ENCODE measurements at places on chromosomes 7 and 10. TPM values are rescaled to one million over a fixed set of nuclear protein-coding genes. Genes with fewer than 3 reads are reported as not detected.

DNA sequence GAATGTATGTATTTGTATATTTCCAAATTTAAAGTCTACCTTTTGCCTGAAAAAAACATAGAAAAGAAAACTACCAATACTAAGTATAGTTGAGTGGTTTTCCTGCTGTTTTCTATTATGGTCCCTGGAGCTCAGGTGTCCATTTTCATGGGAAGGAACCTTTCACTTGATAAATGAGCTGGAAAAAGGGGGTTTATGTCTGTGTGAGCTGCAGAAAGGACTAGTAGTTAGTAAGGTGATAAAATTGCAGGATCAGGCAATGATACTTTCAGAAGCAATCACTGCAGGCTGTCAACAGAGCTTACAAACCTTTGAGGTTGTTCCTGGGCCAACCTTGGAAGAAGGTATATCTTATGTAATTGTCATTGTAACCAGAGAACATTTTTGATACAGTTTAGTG lies 48.0 kb downstream of the ST7 start:
- H3K27ac ChIP-seq = no peak overlapping the region
- H3K4me3 ChIP-seq = no peak overlapping the region
- DNase-seq = no peak
- H3K27me3 ChIP-seq = no peaks in the 10 kb centered on the region

- peaks cover 63% of the 10 kb centered on the region for H3K4me1 ChIP-seq
- H3K27ac ChIP-seq = peak overlapping the region; percentile 1
- no peak for DNase-seq
- H3K27me3 ChIP-seq = no peaks in the 10 kb centered on the region
- H3K36me3 ChIP-seq = no peaks in the 10 kb centered on the region
- H3K4me3 ChIP-seq = no peak overlapping the region
These were observed 82.4 kb upstream of the TRIL start for GRCh38 chr7:29040579-29040925.

GRCh38 chr10:110637558-110638053 lies 6.5 kb upstream of the RBM20 start:
- no peaks in the 10 kb centered on the region for H3K36me3 ChIP-seq
- no peak overlapping the region for H3K4me3 ChIP-seq
- peak overlapping the region; percentile 57 for H3K27ac ChIP-seq
- DNase-seq = no peak
- no peaks in the 10 kb centered on the region for H3K27me3 ChIP-seq
- peaks cover 56% of the 10 kb centered on the region for H3K4me1 ChIP-seq

DNA sequence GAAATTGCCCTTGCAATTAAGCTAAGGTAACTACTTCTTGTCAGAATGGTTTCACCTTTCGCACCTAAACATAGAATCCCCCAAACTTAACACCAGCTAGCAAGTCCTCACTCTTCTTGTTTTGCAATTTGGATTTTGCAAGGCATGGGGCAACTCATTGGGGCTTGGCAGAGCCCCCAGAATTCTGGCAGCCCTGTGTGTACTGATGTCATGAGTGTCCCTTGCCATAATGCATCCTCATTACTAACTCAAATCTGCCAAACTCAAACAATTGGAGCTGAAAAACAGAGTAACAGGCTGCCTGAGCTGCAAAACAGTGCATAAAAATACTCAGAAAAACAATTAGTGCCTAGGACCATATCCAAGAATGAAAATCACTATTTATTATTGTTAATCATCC lies 7.9 kb upstream of the XPNPEP1 start:
- H3K27ac ChIP-seq = no peak overlapping the region
- peaks cover 11% of the 10 kb centered on the region for H3K4me1 ChIP-seq
- no peaks in the 10 kb centered on the region for H3K36me3 ChIP-seq
- DNase-seq = no peak
- no peaks in the 10 kb centered on the region for H3K27me3 ChIP-seq

DNA sequence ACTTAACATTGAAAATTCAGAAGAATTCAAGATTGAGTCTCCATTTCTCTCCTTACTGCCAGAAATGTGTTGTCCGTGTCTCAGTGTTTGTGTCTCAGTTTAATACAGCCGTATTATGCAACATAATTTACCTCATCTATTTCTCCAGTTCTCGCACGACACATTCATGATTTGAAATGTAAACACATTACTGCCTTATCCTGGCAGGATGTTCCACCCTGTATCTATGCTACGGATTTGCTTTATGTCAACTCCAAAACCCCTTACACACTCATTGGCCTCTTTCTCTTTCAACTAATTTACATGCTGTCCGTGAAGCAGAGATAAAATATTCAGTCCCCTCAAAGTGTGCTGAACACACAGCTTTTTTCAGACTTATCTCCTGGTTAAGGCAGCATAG lies 653.7 kb upstream of the SEMA3D start:
- no peak for DNase-seq
- H3K4me3 ChIP-seq = no peak overlapping the region
- H3K4me1 ChIP-seq = peaks cover 18% of the 10 kb centered on the region
- H3K27me3 ChIP-seq = no peaks in the 10 kb centered on the region
- peaks cover 7% of the 10 kb centered on the region for H3K36me3 ChIP-seq

- DNase-seq = no peak
- H3K4me1 ChIP-seq = peaks cover 6% of the 10 kb centered on the region
These were observed 719.5 kb downstream of the XPNPEP1 start for GRCh38 chr10:109203646-109204353.

DNA sequence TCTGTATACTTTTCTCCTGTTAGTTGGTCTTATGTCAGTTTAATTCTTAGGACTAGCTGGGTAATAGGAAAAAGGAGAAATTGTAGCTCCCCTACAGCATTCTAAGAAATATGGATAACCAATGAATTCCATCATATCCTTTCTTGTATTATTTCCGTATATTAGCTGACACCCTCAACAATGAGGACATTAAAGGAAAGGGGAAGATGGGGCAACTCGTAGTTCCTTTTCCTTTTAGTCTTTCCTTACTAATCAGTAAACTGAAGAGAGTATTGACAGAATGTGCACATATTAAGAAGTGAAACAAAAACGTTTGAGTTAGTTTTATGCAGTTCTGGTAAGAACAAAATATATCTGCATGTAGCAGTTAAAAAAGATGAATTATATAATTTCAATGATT lies 35.1 kb upstream of the C10orf67 start:
- DNase-seq = no peak
- H3K4me3 ChIP-seq = no peak overlapping the region
- no peaks in the 10 kb centered on the region for H3K36me3 ChIP-seq

DNA sequence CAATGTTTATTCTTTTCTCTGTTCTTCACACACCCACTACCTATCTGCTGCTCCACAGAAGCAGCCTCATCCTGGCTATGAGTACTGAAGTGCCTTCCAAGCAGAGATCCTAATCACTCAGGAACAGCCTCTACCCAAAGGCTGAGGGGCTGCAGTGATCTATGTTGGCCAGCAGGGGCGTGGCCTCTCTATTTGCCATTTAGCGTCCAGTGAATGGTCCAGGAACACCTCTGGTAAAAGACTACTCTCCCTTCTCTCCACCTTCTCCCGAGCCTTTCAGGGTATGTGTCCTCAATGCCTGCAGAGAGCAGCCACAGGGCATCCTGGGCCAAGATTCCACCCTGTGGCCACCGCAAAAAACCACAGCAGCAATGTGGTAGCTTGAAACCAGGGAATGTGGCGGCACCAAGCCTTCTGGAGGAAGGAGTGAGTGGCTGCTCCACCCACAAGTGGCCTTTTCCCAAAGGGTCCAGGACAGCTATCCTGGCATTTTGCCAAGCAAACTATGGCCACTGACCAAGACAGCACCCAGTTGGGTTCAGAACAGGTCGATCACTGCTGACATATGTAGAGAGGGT lies 70.9 kb downstream of the SYPL1 start:
- H3K27ac ChIP-seq = no peak overlapping the region
- peaks cover 9% of the 10 kb centered on the region for H3K4me1 ChIP-seq
- no peaks in the 10 kb centered on the region for H3K36me3 ChIP-seq
- H3K27me3 ChIP-seq = peaks cover 27% of the 10 kb centered on the region
- H3K4me3 ChIP-seq = no peak overlapping the region

DNA sequence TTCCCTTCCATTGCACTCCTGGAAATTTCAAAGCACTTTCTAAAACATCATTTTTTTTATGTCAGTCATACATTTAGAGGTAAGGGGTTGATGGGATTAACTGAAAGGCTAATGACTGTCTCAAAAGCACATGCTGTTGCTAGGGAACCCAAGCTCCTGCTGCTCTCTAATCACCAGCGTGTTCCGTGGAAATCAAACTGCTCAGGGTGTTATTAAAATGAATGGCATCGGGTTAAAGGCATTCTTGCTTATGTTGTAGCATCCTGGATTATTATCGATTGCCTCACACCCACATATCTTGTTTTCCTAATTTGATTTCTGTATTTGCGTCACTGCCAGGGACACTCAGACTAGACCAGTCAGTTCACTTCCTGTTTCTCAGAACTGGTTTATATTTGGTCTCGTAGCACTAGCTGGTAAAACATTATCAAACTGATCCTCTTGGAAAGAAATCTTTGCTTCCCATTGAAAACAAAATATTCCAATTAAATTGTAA lies 216.5 kb upstream of the MKLN1 start:
- no peak overlapping the region for H3K27ac ChIP-seq
- H3K4me1 ChIP-seq = peaks cover 38% of the 10 kb centered on the region
- peak overlapping the region; percentile 95 for H3K4me3 ChIP-seq
- peaks cover 59% of the 10 kb centered on the region for H3K27me3 ChIP-seq
- no peaks in the 10 kb centered on the region for H3K36me3 ChIP-seq

DNA sequence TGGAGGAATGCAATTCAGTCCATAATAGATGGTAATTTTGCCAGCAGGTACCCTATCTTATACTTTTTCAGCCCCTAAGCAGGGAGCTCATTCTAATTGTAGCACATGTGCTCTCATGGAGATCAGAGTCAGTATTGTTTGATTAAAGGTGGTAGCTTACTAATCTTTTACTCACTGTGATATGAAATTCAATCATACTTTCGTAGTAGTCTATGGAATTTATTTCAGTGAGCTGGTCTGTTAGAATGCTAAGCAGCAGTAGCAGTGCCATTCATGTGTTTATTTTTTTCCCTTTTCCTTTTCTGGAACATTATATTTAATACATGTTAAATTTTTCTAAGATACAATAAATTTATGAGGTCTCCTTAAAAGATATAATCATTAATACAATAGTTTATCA lies 109.0 kb downstream of the ST7 start:
- no peak for DNase-seq
- no peak overlapping the region for H3K4me3 ChIP-seq
- no peaks in the 10 kb centered on the region for H3K27me3 ChIP-seq

DNA sequence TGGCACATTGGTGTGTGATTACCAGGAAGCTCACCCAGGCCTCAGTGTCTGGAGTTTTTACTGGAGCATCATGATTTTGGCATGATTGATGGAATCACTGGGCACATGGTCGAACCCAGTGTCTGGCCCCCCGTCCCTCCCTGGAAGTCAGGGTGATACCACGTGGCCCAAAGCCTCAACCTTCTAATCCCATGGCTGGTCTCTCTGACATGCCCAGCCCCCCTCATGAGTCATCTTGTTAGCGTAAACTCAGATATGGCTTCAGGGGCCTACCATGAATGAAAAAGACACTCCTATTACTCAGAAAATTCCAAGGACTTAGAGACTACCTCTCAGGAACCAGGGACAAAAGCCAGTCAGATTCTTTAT lies 109.3 kb downstream of the GRK5 start:
- peak overlapping the region; percentile 92 for H3K27ac ChIP-seq
- no peak overlapping the region for H3K4me3 ChIP-seq
- peaks cover 22% of the 10 kb centered on the region for H3K4me1 ChIP-seq
- H3K36me3 ChIP-seq = peaks cover 3% of the 10 kb centered on the region
- no peak for DNase-seq
- H3K27me3 ChIP-seq = no peaks in the 10 kb centered on the region

- no peak overlapping the region for H3K4me3 ChIP-seq
- peak overlapping the region; percentile 63 for H3K27ac ChIP-seq
- H3K36me3 ChIP-seq = peaks cover 3% of the 10 kb centered on the region
- no peaks in the 10 kb centered on the region for H3K27me3 ChIP-seq
These were observed 10.5 kb upstream of the EDRF1 start for GRCh38 chr10:125708971-125709503.

- no peaks in the 10 kb centered on the region for H3K36me3 ChIP-seq
- H3K27me3 ChIP-seq = no peaks in the 10 kb centered on the region
- H3K4me1 ChIP-seq = peaks cover 23% of the 10 kb centered on the region
These were observed 603.5 kb downstream of the ARL4A start for GRCh38 chr7:13290975-13291374.

DNA sequence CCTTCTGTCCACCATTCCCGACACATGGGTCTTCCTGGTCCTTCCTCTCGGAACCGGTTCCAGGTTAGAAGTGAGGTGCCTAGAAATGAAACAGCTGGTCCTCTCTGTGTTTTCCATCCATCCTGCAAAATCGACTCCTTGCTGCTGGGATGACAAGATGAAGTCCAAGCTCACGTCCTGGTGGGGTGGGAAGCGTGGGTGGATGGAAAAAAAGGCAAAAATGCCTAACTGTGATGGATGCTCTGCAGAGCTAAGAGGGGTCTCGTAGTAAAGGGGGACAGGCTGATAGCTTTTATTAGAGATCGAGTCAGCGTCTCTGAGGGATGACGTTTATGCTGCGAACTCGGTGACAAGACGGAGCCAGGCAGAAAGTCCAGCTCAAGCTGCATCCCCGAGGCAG lies 14.1 kb downstream of the CALML5 start:
- DNase-seq = no peak
- peaks cover 16% of the 10 kb centered on the region for H3K4me1 ChIP-seq
- no peaks in the 10 kb centered on the region for H3K27me3 ChIP-seq

DNA sequence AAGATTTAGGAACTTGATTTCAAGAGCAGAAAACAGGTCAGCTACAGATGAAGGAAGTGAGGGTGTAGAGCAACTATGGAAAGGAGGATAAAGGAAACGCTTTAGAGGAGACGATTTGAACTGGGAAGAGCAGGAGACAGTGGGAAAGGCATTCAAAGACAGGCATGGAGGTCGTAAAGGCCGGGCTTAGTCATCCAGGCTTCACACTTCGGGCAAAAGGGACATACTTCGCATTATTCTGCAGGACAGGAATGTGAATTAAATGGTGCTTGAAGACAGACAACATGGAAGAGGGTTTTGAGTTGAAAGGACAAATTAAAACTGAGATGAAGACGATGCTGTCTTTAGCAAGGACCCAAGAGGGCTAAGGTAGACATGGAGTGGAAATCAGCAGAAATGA lies 8.1 kb downstream of the FAM171A1 start:
- no peak overlapping the region for H3K27ac ChIP-seq
- peaks cover 12% of the 10 kb centered on the region for H3K4me1 ChIP-seq
- H3K4me3 ChIP-seq = no peak overlapping the region
- peaks cover 16% of the 10 kb centered on the region for H3K36me3 ChIP-seq
- no peak for DNase-seq

- peaks cover 16% of the 10 kb centered on the region for H3K36me3 ChIP-seq
- DNase-seq = no peak
- H3K4me1 ChIP-seq = peaks cover 4% of the 10 kb centered on the region
- peak overlapping the region; percentile 32 for H3K27ac ChIP-seq
- H3K4me3 ChIP-seq = no peak overlapping the region
These were observed 53.9 kb upstream of the SH2B2 start for GRCh38 chr7:102232611-102233286.

- no peak overlapping the region for H3K27ac ChIP-seq
- H3K27me3 ChIP-seq = peaks cover 8% of the 10 kb centered on the region
- DNase-seq = no peak
These were observed 140.9 kb downstream of the PTPRN2 start for GRCh38 chr7:158446706-158447105.

Gene CTAGE8
- total RNA-seq = 6.4 TPM

Gene SEMA3D
- total RNA-seq = 272 TPM

Gene LRRC72
- total RNA-seq = not detected

Gene BMPR1A
- 100.0 TPM for total RNA-seq

Gene FBXL13
- 3.6 TPM for total RNA-seq

Gene SLC13A1
- not detected for total RNA-seq

Gene PLOD3
- 66.4 TPM for total RNA-seq

Gene ZNF239
- total RNA-seq = 9.5 TPM

Gene CNPY1
- total RNA-seq = not detected

Gene TEX47
- not detected for total RNA-seq

Gene HIPK2
- 72.9 TPM for total RNA-seq

Gene SPAM1
- total RNA-seq = not detected

Gene IDI2
- total RNA-seq = not detected

Gene TCF7L2
- 78.0 TPM for total RNA-seq

All from mesothelial cell of epicardium (in vitro differentiated cells).